ENCODE measurements at places on chromosomes 3 and 15.
A peak's percentile ranks its signal among the peaks of the same experiment; 100 is the strongest.

DNA sequence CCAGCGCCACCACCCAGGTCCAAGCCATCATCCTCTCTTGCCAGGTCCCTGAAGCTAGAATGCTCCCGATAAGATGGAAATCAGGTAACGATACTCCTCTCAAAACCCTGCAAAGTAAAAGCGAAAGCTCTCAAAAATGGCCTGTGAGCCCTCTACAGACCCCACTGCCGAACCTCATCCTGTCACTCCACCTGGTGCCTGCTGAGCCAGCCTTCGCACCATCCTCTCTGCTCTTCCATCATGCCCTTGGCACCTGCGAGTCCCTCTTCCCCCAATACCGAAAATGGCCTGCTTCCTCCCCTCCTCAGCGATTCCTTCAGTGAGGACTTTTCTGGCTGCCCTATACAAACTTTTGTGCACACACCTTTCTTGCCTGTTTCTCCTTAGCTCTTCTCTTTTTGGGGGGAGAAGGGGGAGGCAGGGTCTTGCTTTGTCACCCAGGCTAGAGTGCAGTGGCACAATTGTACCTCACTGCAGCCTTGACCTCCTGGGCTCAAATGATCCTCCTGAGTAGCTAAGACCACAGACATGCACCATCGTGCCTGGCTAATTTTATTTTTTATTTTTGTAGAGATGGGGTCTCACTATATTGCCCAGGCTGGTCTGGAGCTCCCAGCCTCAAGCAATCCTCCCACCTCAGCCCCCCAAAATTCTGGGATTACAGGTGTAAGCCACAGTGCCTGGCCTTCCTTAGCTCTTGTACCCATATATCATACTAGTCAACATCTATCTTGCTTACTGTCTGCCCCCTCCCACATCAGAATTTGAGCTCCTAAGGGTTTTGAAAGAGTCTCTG lies 3.0 kb downstream of the IDH2 start:
- no peak for DNase-seq
- H3K4me3 ChIP-seq = peak overlapping the region; percentile 48
- H3K4me1 ChIP-seq = peaks cover 70% of the 10 kb centered on the region
- peak overlapping the region; percentile 89 for H3K27ac ChIP-seq
- H3K27me3 ChIP-seq = no peaks in the 10 kb centered on the region

DNA sequence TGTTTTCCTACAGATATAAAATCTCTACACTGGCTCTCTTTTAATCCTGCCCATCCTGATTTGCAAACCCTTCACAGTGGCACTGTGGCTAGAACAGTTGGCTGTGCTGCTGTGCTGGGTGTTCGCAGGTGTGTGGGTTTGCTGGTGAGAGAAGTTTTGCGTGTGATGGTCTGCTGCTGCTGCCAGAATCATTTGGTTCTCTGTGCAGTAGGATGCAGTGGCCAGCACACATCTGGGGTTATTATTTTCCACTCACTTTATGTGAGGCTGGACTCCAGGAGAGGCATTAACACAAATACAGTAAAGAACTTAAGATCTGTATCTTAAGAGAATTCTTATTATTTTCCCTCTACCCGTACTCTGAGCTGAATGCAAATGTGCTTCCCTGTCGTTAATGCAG lies 16.0 kb upstream of the PSMD6 start:
- H3K27me3 ChIP-seq = peaks cover 3% of the 10 kb centered on the region
- no peak overlapping the region for H3K27ac ChIP-seq
- H3K36me3 ChIP-seq = peaks cover 2% of the 10 kb centered on the region
- H3K4me1 ChIP-seq = peaks cover 28% of the 10 kb centered on the region
- H3K4me3 ChIP-seq = no peak overlapping the region
- no peak for DNase-seq

GRCh38 chr3:179703816-179704215 lies 51.0 kb downstream of the USP13 start:
- H3K4me3 ChIP-seq = no peak overlapping the region
- no peak for DNase-seq
- no peaks in the 10 kb centered on the region for H3K4me1 ChIP-seq
- no peak overlapping the region for H3K27ac ChIP-seq
- peaks cover 32% of the 10 kb centered on the region for H3K36me3 ChIP-seq

GRCh38 chr15:72859757-72860145 lies 76.2 kb upstream of the ADPGK start:
- H3K36me3 ChIP-seq = no peaks in the 10 kb centered on the region
- DNase-seq = no peak
- no peak overlapping the region for H3K4me3 ChIP-seq
- H3K4me1 ChIP-seq = no peaks in the 10 kb centered on the region

DNA sequence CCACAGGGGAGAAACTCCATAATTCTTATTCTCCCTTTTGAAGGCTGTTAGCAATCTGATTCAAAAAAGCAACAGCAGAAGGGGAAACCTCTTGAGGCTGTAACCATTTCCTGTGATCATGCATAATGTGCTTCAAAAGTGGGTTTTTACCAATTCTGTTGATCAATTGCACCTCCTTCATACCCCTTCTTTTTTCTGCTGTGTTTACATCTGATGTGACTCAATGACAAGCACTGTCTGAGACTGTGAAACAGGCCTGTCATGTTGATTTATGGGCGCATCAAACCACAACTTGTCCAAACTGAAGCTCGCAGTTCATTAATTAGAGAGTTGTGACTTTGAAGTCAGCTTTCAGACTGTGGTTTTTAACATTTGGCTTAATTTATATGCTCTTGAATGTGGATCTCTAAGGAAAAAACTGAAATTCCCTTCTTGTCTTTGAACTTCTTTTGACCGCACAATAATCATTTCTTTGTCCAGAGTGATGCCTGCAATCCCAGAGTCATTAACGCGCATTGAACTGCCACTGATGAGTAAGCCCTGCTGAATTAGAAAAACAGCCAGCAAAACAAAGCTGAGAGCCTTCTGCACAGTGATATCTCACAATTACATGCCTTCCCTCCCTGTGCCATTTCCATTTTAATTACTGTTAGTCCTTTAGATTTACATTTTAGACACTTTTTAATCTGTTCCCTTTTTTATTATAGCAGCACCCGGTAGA lies 532.8 kb downstream of the FOXP1 start:
- DNase-seq = no peak
- H3K27ac ChIP-seq = peak overlapping the region; percentile 49
- H3K27me3 ChIP-seq = no peaks in the 10 kb centered on the region

DNA sequence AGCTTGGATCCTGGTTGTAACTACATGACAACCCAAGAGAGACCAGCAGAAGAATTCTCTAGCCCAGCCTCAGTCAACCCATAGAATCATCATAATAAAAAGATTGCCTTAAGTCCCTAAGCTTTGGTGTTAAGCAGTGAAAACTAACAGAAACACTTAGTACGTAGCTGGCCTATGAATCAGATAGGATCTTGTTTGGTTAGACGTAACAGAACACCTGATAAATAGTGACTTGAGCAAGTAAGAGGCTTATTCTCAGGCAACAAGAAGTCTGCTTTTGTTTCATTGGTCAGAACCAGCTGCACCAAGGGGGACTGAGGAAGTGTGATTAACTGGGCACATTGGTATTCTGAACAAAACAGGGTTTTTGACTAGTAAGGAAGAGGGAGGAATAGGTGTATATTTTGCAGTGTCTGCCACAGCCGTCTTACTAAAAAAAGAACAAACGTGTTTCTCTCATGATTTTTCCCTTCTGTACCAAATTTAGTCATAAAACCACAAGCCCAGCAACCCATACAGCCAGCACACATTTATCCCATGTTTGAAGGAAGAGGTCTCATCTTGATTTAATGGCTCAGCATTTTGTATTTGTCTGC lies 53.3 kb upstream of the GLCE start:
- no peaks in the 10 kb centered on the region for H3K27me3 ChIP-seq
- no peak for DNase-seq
- no peak overlapping the region for H3K4me3 ChIP-seq
- no peaks in the 10 kb centered on the region for H3K36me3 ChIP-seq
- peaks cover 8% of the 10 kb centered on the region for H3K4me1 ChIP-seq

- DNase-seq = no peak
- H3K4me3 ChIP-seq = no peak overlapping the region
- H3K27ac ChIP-seq = no peak overlapping the region
- no peaks in the 10 kb centered on the region for H3K4me1 ChIP-seq
Observed at GRCh38 chr15:58161436-58161930, 23.3 kb downstream of the AQP9 start.

GRCh38 chr3:155572085-155572484 lies 172.8 kb downstream of the PLCH1 start:
- no peaks in the 10 kb centered on the region for H3K4me1 ChIP-seq
- no peaks in the 10 kb centered on the region for H3K27me3 ChIP-seq
- DNase-seq = no peak
- no peaks in the 10 kb centered on the region for H3K36me3 ChIP-seq
- no peak overlapping the region for H3K27ac ChIP-seq
- no peak overlapping the region for H3K4me3 ChIP-seq

DNA sequence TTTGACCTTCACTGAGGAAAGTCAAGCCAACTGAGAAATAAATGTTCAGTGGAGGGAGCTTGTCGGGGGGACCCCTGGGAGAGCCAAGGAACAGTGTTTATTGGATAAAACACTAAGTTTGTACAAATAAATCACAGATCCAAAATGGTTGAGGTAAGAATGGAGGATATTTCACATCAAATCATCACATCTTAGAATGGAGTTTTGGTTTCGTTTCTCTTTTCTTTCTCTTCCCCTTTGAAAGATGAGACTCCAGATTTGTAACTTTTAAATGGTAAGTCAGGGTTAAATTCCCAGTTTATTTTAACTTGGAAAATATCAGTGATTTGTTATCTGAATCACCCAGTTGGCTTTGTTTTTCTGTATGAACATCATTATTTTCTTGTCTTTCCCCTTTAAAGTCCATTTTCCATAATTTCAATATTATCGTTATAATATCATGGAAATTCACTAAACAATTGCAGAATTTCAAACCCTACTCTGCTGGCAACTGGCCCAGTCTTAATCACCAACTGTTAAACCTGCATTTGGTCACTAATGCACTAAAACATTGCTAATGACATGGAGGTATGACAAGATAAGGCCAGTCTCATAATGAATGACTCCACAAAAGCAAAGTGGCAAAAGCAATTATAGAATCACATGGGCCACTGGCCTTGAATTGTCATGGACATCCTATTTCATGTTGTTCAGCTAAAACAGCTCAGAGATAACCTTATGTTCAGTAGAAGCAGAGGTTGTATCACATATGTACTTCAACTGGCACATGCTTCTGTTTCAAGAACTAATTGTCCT lies 295.1 kb downstream of the SHOX2 start:
- no peaks in the 10 kb centered on the region for H3K27me3 ChIP-seq
- H3K4me3 ChIP-seq = no peak overlapping the region
- H3K27ac ChIP-seq = no peak overlapping the region
- H3K36me3 ChIP-seq = no peaks in the 10 kb centered on the region
- no peaks in the 10 kb centered on the region for H3K4me1 ChIP-seq

GRCh38 chr3:177348974-177349373 lies 151.7 kb upstream of the TBL1XR1 start:
- no peak for DNase-seq
- peak overlapping the region; percentile 31 for H3K27ac ChIP-seq

- no peak for DNase-seq
- H3K4me3 ChIP-seq = no peak overlapping the region
- no peak overlapping the region for H3K27ac ChIP-seq
- peaks cover 10% of the 10 kb centered on the region for H3K27me3 ChIP-seq
- peaks cover 3% of the 10 kb centered on the region for H3K36me3 ChIP-seq
Observed at GRCh38 chr15:60278879-60279278, 118.9 kb downstream of the ANXA2 start.

DNA sequence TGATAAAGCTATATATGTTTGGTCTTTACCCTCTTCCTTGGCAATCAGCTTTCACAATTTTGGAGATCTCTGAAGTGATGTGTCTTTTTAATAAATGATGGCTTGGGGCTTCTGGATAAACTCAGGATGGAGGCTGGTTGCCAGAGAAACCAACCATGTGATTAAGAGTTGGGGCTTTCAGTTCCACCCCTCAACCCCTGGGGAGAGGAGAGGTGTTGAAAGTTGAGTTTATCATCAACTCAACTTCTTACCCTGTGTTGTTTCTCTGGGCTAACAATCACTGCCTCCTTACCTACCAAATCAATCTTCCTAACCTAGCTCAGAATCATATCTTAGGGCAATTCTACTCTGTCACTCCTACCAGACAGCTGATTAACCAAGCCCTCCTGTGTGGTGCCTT lies 735.8 kb downstream of the ZPLD1 start:
- DNase-seq = no peak
- H3K4me1 ChIP-seq = no peaks in the 10 kb centered on the region
- no peaks in the 10 kb centered on the region for H3K36me3 ChIP-seq
- no peak overlapping the region for H3K27ac ChIP-seq

- peaks cover 44% of the 10 kb centered on the region for H3K4me1 ChIP-seq
- peak; percentile 54 for DNase-seq
- H3K27ac ChIP-seq = peak overlapping the region; percentile 2
- H3K36me3 ChIP-seq = no peaks in the 10 kb centered on the region
- H3K27me3 ChIP-seq = no peaks in the 10 kb centered on the region
Observed at GRCh38 chr3:36911990-36912804, 32.7 kb downstream of the TRANK1 start.

GRCh38 chr15:48914717-48915116 lies 36.8 kb downstream of the EID1 start:
- H3K27me3 ChIP-seq = peaks cover 45% of the 10 kb centered on the region
- H3K4me3 ChIP-seq = no peak overlapping the region
- no peaks in the 10 kb centered on the region for H3K36me3 ChIP-seq
- DNase-seq = no peak
- H3K4me1 ChIP-seq = no peaks in the 10 kb centered on the region

DNA sequence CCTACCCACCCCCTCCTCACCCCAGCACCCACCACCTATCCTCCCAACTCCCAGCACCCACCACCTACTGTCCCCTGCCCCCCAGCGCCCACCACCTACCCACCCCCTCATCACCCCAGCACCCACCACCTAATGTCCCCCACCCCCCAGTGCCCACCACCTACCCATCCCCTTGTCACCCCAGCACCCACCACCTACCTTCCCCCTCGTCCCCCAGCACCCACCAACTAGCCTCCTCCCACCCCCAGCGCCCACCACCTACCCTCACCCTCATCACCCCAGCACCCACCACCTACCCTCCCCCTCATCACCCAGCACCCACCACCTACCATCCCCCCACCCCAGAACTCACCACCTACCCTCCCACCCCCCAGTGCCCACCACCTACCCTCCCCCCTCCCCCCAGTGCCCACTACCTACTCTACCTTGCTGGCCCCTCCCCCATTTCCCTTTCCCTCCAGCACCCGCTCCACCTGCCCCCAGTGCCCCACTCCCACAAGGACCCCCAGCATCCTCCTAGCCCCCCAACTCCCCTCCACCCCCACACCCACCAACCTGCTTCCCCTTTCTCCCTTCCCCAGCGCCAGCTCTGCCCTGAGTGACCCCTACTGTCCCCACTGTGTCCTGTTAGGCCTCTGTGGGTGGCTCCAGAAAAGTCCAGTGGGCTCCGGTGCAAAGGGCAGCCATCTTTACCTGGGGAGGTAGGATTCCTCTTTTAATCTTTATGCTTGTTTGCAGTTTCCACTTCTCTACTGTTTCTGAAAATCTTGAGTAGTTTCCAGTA lies 1.2 kb downstream of the UROC1 start:
- no peak overlapping the region for H3K4me3 ChIP-seq
- no peaks in the 10 kb centered on the region for H3K4me1 ChIP-seq
- H3K27ac ChIP-seq = no peak overlapping the region
- no peak for DNase-seq
- no peaks in the 10 kb centered on the region for H3K36me3 ChIP-seq
